NCI-H1417 treated with DMSO at 0.1 percent for 48 hours (cell line): ENCODE measurements at places on chromosomes 4 and X.

- no peak for DNase-seq
These were observed at the start of gene USP51 for GRCh38 chrX:55489314-55490009. Gene USP51 (minus strand): TSS chrX:55489848. CDS start chrX:55488939, 909 bp downstream.

DNA sequence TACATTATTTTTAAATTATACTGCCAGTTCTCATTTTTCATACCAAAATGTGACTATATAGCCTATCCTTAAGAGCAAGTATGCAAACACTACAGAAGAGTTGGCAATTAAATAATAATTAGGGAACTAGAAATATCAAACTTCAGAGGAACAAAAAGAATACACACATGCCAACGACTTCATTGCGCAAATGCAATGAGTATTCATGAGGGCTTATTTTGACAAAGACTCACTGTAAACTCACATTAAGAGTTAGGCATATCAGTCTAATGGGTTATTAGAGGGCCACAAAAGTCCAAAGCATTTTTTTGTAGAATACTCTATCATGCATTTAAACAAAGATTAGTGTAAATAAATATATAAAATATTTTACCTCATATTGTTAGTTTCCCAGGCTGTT lies 31.6 kb downstream of the SLC10A7 start:
- no peak for DNase-seq

- DNase-seq = no peak
These were observed 4.5 kb downstream of the NBDY start for GRCh38 chrX:56733459-56734046.

- DNase-seq = no peak
These were observed 45.4 kb downstream of the FGFRL1 start for GRCh38 chr4:1056671-1057402.

GRCh38 chr4:15707363-15707715 lies 4.5 kb downstream of the BST1 start:
- no peak for DNase-seq

GRCh38 chrX:108699368-108699767 lies 37.0 kb downstream of the IRS4 start:
- no peak for DNase-seq

DNA sequence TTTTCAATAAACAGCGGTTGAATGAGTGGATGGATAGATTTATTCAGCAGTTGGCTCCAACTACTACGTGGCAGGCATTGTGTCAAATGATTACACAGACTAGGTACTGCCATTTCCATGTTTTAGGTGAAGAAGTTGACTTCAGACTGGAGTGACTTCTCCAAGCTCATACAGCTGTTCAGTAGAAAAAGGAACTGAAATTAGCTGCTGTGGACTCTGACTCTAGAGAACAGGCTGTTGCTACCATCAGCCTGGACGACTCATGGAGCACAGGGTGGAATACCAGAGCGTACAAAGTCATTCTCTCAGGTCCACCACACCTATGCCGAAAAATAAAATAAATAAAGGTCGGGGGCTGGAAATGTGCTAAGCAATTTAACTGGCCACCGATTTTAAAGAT lies 45.3 kb downstream of the TENM3 start:
- DNase-seq = no peak

GRCh38 chrX:576904-577560 lies 53.6 kb upstream of the SHOX start:
- no peak for DNase-seq

GRCh38 chrX:23435575-23435974 lies 100.9 kb downstream of the PTCHD1 start:
- DNase-seq = no peak

DNA sequence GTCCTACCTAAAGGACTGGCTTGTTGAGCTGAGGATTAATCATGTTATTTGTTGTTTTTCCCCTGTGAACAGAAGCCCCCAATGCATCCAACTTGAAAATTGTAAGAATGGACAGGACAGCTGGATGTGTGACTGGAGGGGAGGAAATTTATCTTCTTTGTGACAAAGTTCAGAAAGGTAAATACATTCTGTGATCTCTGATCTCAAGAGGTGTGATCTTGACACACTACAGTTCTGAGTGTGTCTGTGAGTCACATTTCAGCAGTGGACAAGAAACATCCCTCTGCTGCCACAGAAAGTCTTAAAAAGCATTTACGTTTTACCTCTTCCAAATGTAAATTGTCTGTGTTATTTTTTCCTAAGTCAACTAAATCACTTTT lies 79.3 kb downstream of the NFKB1 start:
- no peak for DNase-seq

DNA sequence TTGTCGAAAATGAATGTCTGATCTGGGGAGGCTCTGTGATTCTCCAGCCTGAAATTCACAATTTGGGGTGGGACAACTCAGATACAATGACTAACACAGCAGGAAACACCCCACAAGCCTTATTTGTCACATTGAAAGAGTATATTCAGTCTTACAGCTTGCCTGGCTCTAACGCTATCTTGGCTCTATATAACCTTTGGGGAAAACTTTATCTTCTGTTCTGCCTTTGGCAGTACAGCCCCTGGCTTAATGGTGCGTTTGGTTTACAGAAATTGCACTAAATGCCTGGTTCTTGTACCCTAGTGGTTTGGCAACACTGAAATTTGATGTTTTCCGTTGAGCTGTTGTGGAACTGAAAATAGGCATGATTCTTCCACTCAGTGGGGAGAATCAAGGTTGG lies 178.1 kb upstream of the VEGFC start:
- DNase-seq = no peak

DNA sequence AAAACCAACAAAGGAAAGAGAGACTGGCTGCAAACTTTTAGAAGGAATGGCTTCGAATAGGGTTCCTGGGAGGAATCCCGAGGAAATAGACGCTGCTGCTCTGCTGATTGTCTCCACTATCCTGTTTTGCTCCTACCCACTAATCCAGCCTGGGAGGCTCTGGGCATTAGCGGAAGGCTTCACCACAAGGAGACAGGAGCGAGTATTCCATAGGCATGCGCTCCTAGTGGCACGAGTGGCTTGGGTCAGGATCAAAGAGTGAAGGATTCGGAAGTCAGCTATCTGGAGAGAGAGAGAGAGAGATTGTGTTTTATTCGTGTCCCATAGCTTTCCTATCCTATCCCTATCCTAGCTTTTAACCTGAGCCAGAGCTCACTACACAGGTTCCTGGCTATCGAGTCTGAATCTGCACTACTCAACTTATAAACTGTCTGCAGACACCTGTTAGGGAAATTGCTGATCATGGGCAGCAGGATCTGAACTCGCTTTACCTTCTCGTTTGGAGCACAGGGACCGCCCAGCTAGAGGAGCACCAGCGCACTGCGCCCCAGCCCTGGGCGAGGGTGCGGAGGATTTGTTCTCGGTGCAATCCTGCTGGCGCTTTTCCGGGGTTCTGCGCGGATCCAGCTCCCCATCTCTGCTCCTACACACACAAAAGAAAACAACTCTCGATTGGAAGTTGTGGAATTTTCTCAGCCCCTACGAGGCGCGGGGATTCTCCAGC lies 740 bp upstream of the NPY2R start:
- no peak for DNase-seq

- no peak for DNase-seq
These were observed 176.7 kb downstream of the SLC39A8 start for GRCh38 chr4:102168580-102168979.

GRCh38 chr4:98522636-98523395 lies 135.6 kb downstream of the TSPAN5 start:
- DNase-seq = no peak

DNA sequence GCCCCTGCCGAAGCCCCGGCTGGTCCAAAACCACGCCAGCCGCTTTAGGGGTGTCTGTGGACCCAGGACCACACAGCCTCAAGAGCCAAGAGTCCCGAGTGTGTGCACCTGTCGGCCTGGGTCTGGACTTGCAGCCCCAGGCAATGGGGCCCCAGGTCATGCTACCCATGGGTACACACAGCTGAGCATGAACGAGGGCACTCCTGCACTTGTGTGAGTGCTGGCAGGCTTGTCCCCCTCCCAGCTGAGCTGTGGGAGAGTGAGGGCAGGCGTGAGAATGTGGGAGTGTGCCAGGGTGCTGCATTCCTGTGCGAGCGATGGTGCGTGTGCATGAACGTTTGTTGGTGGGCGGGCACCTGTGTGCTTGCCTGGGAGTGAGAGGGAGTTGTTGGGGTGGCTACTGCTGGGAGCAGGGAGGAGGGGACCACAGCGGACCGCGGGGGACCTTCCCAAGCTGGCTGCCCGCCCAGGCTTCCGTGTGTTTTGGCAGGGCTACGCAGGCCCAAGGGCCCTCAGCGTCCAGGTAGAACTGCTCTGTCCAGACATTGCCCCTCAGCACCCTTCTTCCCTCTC lies 30.8 kb downstream of the BLOC1S4 start:
- DNase-seq = no peak

DNA sequence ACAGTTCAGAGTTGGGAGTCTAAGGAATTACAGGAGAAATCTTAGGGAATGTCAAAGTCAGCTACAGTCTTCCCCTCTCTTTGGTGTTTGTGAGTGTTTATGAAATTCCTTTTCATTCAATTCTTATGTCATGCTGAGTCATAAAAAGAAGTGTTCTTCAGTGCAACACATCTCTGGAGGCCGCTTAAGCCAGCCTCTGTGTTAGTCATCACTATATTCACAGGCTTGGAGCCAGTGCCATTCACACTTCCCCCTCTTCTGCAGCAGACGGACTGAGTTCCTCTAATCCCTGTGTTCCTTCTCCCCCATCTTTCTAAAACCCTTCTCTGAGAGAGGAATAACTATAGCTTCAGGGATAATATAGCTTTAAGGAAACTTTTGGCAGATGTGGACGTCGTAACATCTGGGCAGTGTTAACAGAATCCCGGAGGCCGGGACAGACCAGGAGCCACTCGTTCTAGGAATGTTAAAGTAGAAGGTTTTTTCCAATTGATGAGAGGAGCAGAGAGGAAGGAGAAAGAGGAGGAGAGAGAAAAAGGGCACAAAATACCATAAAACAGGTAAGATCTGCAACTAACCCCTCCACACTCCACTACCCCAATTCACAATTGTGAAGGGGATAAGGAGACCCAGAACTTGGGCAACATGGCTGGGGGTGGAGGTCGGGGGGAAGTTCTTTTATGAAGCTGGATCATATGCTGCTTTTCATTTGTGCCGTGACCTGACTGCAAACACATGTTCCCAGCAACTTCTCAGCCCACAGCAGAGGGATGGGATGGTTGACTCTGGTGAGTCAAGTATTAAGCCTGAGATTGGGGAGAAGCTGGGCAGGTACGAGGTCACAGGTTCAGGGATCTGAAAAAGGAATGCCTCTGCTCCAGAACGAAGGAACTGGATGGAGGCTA lies at the start of gene SRPX2:
TSS of gene SRPX2 (plus strand) at position 244 of the 905 bp plus-strand sequence. CDS start 2,124 bp downstream, outside the sequence.
- DNase-seq = no peak

GRCh38 chr4:1898681-1899080 lies 27.5 kb downstream of the NSD2 start:
- no peak for DNase-seq

- DNase-seq = no peak
These were observed 1.5 kb downstream of the USP38 start for GRCh38 chr4:143186212-143186611.

DNA sequence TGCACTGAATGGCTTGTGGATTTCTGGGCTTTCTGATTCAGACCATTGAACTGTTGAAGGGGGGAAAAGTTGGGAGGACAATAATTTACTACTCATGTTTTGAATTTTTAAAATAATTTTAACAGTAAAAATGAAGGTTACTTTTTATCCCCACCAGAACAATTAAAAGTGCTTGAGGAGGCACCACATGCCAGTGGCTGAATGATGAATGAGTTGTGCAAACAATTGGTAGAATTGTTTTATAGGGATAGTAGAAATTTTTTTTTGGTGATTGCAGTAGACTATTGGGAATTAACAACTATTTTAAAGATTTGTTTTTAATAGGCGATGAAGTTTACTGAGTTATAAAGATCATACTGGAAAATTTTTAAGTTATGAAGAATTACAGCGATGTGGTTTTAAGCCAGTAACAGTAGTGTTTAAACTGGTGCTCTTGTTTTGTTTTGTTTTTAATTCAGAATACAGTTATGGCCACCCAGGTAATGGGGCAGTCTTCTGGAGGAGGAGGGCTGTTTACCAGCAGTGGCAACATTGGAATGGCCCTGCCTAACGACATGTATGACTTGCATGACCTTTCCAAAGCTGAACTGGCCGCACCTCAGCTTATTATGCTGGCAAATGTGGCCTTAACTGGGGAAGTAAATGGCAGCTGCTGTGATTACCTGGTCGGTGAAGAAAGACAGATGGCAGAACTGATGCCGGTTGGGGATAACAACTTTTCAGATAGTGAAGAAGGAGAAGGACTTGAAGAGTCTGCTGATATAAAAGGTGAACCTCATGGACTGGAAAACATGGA lies 2.7 kb downstream of the REST start:
- no peak for DNase-seq

GRCh38 chr4:13294961-13295605 lies 189.1 kb downstream of the RAB28 start:
- no peak for DNase-seq
